Endothelial cell of umbilical vein (primary cell): ENCODE measurements at places on chromosomes 7 and 10. TPM values are rescaled to one million over a fixed set of nuclear protein-coding genes. Genes with fewer than 3 reads are reported as not detected.
A peak's percentile ranks its signal among the peaks of the same experiment; 100 is the strongest.

GRCh38 chr10:132292287-132293200 is 15.2 kb downstream of the STK32C start:
- H3K27me3 ChIP-seq = no peaks in the 10 kb centered on the region
- H3K27ac ChIP-seq = no peak overlapping the region

DNA sequence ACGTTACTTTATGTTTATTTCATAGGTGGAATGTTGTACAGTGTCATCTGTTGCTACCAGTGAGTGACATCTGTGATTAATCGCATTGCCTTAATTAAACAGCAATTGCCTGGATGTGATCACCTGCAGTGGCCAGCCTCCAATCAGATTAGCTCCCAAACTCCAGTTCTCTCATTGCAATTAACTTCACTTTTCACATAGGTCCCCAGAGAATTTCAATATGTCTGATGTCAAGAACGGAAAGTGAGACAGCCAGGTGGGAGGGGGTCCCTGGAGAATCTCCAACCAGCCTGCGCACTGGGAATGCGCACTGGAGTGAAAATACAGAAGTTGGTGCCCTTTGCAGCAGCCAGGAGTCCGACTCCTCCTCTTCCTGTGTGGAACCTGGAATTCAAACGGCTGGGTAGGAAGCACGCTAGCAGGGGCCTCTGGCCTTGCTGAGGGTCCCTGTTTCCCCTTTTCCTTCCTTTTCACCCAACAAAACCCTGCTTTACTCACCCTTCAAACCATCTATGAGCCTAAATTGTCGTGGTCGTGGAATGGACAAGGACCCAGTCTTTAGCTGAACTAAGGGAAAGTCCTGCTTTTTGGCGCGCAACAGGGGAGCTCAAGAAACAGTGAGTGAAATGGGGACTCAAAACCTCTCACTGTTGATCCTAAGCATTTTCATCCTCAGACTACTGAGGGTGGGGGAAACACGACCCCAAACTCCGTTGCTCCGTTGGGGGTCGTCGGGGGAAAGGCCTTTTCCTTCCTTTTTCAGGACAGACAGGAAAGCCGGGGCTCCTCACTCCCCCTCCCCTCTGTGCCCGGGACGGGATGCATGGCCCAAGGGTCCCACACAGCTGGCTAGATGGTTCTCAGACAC is 1355.5 kb upstream of the LRRTM3 start:
- peaks cover 8% of the 10 kb centered on the region for H3K4me1 ChIP-seq
- H3K27ac ChIP-seq = peak overlapping the region; percentile 60
- no peaks in the 10 kb centered on the region for H3K27me3 ChIP-seq
- H3K4me3 ChIP-seq = peak overlapping the region; percentile 68
- DNase-seq = peak; percentile 51

- no peak for DNase-seq
- H3K27me3 ChIP-seq = no peaks in the 10 kb centered on the region
- no peaks in the 10 kb centered on the region for H3K4me1 ChIP-seq
- H3K36me3 ChIP-seq = no peaks in the 10 kb centered on the region
These were observed 124.1 kb downstream of the LMBR1 start for GRCh38 chr7:156768698-156769472.

- no peaks in the 10 kb centered on the region for H3K36me3 ChIP-seq
- no peak overlapping the region for H3K27ac ChIP-seq
- H3K4me3 ChIP-seq = no peak overlapping the region
- H3K27me3 ChIP-seq = no peaks in the 10 kb centered on the region
- H3K4me1 ChIP-seq = peaks cover 4% of the 10 kb centered on the region
These were observed 803 bp downstream of the RAPGEF5 start for GRCh38 chr7:22356010-22356691.

GRCh38 chr10:96703358-96703757 is 17.0 kb downstream of the PIK3AP1 start:
- no peaks in the 10 kb centered on the region for H3K4me1 ChIP-seq
- no peak for DNase-seq
- H3K27me3 ChIP-seq = no peaks in the 10 kb centered on the region
- H3K36me3 ChIP-seq = no peaks in the 10 kb centered on the region
- H3K4me3 ChIP-seq = no peak overlapping the region
- H3K27ac ChIP-seq = no peak overlapping the region

Gene STEAP1
- total RNA-seq = 39.1 and 42.7 TPM in 2 replicates

Gene OR2A25
- total RNA-seq = not detected in 2 replicates

Gene CCDC172
- total RNA-seq = not detected in 2 replicates

Gene ZNF398
- 8.6 and 10.6 TPM in 2 replicates for total RNA-seq
